ENCODE measurements at places on chromosomes 7 and 10. TPM values are rescaled to one million over a fixed set of nuclear protein-coding genes. Genes with fewer than 3 reads are reported as not detected.

VENTX gene
- total RNA-seq = not detected

CCDC172 gene
- total RNA-seq = not detected

DNA sequence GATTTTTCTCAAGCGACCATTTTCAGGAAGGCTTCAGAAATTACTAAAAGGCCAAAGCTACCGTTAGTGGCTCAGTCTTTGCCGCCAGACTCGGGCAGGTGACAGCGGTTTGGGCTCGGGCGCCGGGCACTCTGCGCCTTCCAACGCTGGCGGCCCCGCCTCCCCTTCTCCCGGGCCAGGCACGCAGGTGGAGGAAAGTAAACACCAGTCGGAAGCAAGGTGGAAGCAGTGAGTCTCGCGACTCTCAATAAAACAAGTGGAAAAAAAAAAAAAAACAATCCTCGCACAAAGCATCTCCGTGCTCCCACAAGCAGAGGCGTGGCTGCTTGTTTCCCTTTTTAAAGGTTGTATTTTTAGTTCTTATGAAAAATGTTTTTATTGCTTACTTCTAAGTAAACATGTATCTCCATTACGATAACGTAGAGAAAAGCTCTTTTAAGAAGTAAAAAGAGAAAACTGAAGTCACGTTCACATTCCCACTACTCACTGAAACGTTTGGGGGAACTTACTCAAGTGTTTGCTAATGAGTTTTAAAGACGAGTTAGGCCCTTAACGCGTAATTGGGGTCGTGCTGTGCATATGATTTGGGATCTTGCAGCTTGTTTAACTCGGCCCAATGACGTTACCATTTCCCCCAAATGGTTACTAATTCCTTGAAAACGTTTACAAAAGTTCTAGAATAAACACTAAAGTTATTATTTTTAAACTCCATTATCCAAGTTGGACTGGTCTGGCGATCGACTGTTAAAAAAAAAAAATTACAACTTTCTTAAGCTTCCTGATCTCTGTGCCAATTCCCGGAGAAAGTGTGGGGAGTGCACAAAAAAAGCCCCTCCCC lies 864 bp downstream of the CDCA7L start:
- H3K36me3 ChIP-seq = peaks cover 12% of the 10 kb centered on the region
- peak overlapping the region; percentile 89 for H3K27ac ChIP-seq
- peak; percentile 66 for DNase-seq
- peak overlapping the region; percentile 85 for H3K4me3 ChIP-seq
- peaks cover 68% of the 10 kb centered on the region for H3K4me1 ChIP-seq
- peaks cover 33% of the 10 kb centered on the region for H3K27me3 ChIP-seq

MMD2 gene
- total RNA-seq = not detected

DNA sequence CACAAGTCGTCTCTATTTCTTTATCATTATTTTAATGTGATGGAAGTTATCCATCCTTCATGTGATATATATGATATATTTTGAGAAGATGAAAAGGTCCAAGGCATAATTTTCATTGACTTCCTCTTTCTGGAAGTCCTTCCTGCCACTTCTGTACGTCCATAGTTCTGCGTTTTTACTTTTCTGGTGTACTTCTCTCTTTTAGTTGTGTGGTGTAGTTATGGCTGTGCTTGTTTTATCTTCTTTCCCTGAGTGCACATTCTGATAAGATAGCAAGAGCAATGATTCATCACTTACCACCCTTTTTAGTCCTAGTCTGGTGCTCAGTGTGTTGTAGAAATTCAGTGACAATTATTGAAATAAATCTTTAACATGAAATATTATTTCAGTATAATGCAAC lies 231.3 kb upstream of the FERD3L start:
- H3K36me3 ChIP-seq = no peaks in the 10 kb centered on the region
- H3K27ac ChIP-seq = no peak overlapping the region
- H3K27me3 ChIP-seq = no peaks in the 10 kb centered on the region
- H3K4me3 ChIP-seq = no peak overlapping the region
- DNase-seq = no peak

Data from activated CD8-positive, alpha-beta memory T cell treated with anti-CD3 and anti-CD28 coated beads, Interleukin-2, amount 10 ng/mL, durations not matched to agents 7 days and 5 days (primary cell).